RWPE1 (cell line): ENCODE measurements at places on chromosomes 3 and 15.
A peak's percentile ranks its signal among the peaks of the same experiment; 100 is the strongest.

GRCh38 chr3:62252438-62253157 is 120.8 kb downstream of the FEZF2 start:
- DNase-seq: no peak

GRCh38 chr15:63010920-63011693 is 31.4 kb upstream of the TPM1 start:
- no peak for DNase-seq

DNA sequence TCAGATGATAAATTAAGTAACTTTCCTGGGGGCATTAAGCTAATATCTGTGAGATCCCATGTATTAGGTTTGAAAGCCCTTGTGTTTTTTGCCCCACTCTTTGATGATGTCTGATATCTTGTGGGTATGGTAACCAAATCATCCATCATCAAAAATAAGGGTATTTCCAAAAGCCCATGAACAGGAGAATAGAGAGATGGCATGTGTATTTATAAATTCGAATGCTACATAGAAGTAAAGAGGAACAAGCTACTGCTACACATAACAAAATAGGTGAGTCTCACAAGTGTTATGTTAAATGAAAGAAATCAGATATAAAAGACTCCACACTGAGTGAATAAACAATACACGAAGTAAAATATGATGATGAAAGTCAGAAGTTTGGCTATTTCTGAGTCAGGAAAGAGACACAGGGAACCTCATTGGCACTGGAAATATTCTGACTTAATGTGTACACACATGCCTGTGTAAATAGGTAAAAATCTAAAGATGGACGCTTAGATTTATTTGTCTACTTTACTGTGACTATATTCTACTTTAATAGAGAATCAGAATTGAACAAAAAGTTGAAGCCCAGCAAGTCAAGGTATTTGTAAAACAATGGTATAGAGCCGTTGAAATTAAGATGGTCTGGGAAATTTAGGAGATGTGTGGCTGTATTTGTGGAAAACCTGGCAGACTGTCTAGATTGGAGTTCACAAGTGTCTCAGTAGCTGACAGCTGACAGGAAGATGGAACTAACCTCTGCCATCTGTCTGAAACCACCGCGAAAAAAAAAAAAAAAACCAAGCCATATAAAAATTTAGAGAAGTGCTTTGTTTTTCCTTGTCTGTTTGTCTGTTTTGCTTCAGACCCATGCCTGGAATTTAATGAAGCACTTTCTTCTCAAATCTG is 111.0 kb upstream of the TGFBR2 start:
- DNase-seq: no peak

GRCh38 chr3:102979191-102979590 is 544.4 kb downstream of the ZPLD1 start:
- no peak for DNase-seq

- DNase-seq: no peak
Measured at GRCh38 chr3:6022621-6023020, 835.1 kb downstream of the EDEM1 start.

GRCh38 chr3:118949113-118949760 is 85.4 kb downstream of the IGSF11 start:
- no peak for DNase-seq

- no peak for DNase-seq
Measured at GRCh38 chr3:50381383-50381782, 22.1 kb upstream of the TMEM115 start.

DNA sequence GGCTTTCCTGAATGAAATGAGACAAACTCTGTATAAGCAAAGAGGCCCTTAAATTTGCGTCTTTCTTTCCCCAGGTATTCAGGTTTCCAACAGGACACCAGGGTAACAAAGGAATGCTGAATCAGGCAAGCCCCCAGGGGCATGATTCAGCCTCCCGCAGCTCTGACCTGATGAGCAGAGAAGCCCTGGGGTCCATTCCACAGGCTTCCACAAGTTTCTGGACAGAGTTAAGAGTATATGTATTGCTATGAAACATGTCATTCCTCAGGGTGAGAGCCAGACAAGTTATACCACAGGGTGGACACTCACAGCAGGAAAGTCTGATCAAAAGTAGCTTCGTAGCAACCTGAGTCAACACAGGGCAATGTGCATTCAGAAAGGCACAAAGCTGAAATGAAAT is 68.1 kb upstream of the CTNNB1 start:
- peak; percentile 81 for DNase-seq

DNA sequence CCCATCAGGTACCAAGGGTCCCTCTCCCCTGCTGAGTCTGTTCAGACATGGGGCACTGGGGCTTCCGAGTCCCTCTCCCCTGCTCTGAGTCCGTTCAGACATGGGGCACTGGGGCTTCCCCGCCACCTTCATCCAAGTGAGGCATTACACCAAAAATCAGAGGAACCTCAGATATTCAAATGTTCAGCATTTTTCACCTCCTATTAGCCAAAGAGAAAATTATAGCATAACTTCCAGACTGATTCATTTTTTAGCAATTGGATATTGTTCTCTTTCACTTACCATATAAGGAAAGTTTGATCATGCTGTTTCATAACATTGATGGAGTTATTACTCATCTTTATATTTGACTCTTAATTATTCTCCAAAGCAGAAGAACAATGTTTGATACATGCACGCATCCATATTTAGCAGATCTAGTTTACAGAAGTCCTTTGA is 213.9 kb downstream of the MTHFS start:
- DNase-seq: peak; percentile 48

DNA sequence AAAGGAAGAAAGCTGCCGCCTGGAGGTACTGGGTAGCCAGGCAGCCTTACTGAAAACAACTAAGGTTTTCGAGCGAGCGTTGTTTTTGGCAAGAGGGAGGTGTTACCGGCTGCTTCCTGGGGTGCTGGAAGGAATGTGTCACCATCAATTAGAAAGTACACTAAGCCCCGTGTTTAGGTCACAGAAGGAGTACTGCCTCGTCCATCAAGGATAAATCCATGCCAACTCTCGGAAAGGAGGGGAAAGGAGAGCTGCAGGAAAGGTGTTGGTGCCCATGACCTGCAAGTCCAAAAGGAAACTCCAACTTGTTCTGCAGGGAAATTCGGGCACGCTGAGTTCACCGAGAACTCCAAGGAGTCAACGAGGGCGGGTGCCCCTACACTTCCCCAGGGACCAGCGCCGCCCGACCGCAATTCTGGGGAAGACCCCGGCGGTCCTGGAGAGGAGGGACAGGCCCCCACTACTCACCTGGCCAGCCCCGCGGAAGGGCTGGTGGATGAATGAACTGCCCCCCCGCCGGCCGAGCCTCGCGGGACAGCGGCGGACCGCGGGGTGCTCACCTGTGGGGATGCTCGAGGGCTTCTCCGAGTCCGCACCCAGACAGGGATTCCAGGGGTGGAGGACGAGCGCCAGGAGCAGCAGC is 542 bp downstream of the PLOD2 start:
- DNase-seq: peak; percentile 69

DNA sequence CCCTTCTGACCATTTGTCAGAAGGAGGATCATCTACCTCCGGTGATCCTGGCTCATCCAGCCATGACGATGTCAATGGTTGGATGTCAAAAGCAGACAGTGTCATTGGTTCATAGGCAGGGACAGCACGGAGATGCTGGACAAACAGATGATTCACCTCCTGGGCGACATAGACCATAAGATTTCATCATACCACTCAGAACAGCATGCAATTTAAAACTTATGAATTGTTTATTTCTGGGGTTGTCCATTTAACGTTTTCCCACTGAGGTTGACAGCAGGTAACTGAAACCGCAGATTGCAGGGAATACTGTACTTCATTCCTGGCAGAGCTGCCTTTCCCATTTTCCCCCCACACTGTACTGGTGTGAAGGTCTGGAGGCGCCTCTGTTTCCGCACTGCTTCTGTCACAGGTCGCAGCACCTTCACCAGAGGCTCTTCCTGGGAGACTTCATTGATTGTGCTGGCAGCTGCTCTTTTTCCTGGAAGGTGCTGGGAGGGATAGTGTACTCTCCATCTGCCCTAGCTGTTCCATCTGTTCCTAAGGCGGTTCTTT is 32.5 kb upstream of the TMOD3 start:
- no peak for DNase-seq

DNA sequence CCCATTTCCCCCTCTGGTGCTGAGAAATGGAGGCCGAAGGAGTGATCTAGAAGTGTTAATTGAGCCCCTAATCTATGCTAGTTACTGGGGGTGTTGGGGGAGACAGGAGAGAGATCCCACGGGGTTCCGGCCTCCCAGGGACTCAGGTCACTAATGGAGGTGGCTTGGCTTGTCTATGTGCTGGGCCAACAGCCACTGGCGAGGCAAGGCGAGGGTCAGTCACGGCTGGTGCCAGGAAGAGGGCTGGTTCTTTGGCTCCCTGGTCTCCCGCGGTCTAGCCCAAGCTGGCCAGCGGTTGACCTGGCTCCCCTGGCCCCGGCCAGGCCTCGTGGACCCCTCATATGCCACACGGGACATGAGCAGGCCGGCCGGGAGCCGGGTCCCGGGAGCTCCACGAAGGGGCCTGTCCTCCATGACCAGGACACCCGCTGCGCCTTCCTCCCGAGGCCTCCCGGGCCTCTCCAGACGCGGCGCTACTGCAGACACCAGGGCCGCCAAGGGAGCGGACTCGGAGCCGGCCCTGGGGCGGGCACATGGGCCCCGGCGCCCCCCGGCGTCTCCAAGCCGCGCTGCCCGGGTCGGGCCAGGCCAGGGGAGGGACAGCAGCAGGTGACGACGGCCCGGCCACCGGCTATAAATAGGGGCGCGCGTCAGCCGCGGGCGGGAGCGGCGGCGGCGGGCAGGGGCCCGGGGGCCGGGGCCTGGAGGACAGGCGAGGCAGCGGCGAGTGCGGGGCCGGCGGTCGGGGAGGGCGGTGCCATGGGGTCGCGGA is at the start of gene ALPK3:
Gene ALPK3 (plus strand): TSS at position 663 of the 772 bp plus-strand sequence. CDS start 97 bp downstream, at position 760.
- DNase-seq: no peak

GRCh38 chr3:110261141-110261540 is 810.5 kb upstream of the NECTIN3 start:
- no peak for DNase-seq

DNA sequence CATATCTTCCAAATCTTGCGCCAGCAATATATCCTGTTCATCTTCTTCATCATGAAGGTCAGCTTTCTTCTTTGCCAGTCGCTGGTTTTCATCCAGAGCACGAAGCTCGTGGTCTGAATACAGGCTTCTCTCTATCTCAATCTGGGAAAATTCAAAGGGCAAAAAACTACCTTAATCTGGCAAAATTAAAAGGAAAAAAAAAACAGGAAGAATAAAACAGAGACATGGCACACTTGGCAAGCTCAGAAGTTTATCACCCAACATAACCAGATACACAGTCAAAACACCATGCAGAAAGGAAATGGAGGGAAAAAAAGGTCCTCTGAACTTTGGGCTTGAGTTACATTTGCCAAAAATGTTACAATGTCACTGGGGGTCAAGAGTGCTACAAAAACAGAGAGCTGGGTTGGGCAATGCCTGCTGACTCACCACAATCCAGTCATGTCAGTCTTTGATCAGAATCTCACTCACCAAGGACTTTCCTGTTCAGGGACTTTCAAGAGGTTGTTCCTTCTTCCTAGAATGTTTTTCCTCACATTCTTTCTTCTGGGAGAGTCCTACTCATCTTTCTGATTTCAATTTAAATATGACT is 1.5 kb downstream of the MRPL46 start:
- peak; percentile 61 for DNase-seq

GRCh38 chr15:37097144-37097919 is 3.0 kb downstream of the MEIS2 start:
- DNase-seq: no peak

DNA sequence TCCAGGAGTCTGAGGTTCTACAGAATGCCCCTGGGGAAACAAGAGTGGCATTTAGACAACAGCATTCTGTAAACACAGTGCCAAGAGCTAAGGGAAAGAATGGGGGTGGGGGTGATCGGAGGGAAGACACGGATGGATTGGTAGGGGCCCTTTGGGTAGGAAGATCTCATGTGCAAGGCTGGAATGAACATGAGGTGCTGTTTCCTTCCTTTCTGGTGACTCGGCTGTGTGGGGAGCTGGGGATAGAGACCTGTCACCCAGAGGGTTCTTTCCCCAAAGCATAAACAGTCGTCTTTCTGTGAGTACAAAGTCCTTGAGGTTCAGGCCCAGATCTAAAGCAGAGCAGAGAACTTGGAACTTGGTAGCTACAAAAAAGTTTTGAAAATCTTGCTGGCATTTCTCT is 11.7 kb downstream of the TPM1 start:
- DNase-seq: no peak

GRCh38 chr15:39345176-39345575 is 235.7 kb upstream of the THBS1 start:
- no peak for DNase-seq

GRCh38 chr3:29181149-29181780 is 99.6 kb upstream of the RBMS3 start:
- DNase-seq: no peak

- DNase-seq: no peak
Measured at GRCh38 chr15:70451821-70452653, 311.3 kb downstream of the UACA start.

GRCh38 chr3:141992512-141992911 is 116.1 kb downstream of the ATP1B3 start:
- DNase-seq: no peak

GRCh38 chr15:86054338-86054737 is 25.3 kb upstream of the AGBL1 start:
- no peak for DNase-seq

DNA sequence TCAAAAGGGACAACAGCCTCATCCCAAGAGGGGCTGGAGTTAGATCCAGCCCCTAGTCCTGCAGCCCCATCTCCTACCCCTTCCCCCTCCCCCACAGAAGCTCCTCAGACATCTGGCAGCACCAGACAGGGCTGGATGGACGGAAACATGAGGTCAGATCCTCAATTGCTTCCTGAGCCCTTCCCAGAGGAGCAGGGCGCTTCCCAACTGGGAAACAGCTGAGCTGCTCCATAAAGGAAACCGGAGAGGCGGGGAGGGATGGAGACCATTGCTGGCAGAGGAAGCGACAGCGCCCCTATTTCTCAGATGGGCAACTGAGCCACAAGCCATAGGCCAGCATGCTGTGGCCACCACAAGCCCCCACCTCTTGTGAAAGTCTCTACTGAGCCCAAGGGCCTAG is 18.3 kb upstream of the CYP11A1 start:
- DNase-seq: no peak

- no peak for DNase-seq
Measured at GRCh38 chr3:25872200-25872877, 82.4 kb downstream of the OXSM start.

GRCh38 chr15:92083190-92083589 is 229.7 kb downstream of the SLCO3A1 start:
- DNase-seq: no peak

- no peak for DNase-seq
Measured at GRCh38 chr3:138359919-138360868, 11.8 kb downstream of the MRAS start.

- no peak for DNase-seq
Measured at GRCh38 chr3:127673191-127674100, 694 bp downstream of the ABTB1 start.

GRCh38 chr15:64092864-64093626 is 593 bp downstream of the CIAO2A start:
- DNase-seq: peak; percentile 35

- DNase-seq: no peak
Measured at GRCh38 chr3:197878427-197878826, 71.6 kb upstream of the RPL35A start.

DNA sequence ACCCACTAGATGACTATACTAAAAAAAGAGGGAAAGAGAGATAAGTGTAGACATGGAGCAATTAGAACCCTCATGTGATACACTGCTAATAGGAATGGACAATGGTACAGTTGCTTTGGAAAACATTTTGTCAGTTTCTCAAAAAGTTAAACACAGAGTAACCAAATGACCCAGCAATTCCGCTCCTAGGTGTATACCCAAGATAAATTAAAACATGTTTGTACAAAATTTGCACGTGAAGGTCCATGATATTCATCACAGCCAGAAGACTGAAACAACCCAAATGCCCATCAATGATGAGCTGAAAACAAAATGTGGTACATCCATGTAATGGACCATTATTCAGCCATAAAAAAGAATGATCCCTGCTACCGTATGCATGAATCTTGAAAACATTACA is 11.8 kb downstream of the MESP2 start:
- DNase-seq: no peak
